Effector memory CD8-positive, alpha-beta T cell (primary cell): ENCODE measurements at places on chromosomes 11 and 22.

DNA sequence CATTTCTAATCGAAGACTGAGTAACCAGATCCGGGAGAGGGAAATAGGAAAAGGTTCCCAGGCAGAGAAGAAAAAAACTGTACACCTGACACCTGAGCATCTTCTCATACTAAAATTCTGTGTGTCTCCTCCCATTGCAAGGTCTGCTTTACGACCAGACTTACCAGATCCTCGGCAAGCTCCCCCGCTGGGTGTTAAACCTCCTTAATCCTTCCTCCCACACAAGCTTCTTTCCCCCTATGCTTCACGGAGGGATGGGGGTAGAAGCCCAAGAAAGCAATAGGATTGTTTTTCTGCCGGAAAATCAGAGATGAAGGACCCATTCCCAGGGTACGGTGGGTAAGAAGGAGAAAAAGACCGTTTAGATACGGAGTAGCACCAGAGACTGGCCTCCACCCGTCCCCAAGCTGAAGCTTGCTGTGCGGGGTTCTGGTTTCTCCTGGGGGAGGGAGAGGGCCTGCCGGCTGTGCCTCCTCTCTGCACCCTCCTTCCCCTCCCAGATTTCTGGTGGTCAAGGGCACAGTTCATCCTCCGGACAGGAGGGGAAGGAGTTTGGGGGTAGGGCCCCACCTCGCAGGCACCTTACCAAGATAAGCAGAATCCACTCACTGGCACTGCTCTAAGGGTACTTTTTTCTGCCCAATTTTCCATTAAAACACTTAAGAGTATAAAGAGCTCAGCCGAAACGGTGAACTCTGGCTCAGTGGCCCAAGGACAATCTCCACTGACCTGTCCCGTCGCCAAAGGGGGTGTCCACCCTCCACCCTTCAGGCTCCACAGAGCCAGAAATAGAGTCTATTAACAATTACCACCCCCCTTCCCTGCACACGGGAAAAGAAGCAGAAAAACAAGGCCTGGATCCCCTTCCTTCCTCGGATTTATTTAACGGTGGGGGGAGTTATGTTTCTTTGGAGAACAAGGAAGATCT is 1.2 kb downstream of the TOB2 start:
- H3K4me3 ChIP-seq, result peak overlapping the region; percentile 99
- no peak for DNase-seq
- peak overlapping the region; percentile 91 for H3K27ac ChIP-seq
- H3K4me1 ChIP-seq, result peaks cover 33% of the 10 kb centered on the region

DNA sequence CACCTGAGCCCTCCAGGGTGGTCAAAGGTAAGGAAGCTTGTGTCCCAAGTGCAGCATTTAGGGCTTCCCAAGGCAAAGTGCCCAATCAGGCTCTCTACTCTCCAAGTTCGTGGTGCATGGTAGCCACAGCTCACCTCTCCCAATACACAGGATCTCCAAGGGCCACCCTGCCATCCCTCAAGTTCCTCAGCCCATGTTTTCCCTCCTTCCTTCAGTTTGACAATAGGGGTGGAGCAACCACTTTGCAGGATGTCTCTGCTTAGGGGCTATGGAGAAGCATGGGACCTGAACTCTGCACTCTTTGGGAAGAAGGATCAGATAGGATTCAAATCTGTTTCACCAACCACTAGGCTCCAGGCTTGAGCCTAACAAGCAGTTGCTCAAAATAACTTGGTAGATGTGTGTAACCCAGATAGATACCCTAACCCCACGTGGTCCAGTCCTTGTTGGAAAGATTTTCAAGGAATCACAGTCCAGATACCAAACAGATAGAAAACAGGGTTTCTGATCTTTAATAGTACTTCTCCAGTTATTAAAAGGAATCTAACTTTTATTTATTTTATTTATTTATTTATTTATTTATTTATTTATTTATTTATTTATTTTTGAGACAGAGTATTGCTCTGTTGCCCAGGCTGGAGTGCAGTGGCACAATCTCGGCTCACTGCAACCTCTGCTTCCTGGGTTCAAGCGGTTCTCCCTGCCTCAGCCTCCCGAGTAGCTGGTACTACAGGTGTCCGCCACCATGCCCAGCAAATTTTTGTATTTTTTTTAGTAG is 248.1 kb downstream of the CTTN start:
- H3K36me3 ChIP-seq, result no peaks in the 10 kb centered on the region
- peaks cover under 1% of the 10 kb centered on the region for H3K4me1 ChIP-seq
- no peak overlapping the region for H3K27ac ChIP-seq
- H3K27me3 ChIP-seq, result peaks cover 37% of the 10 kb centered on the region
- DNase-seq, result no peak
- H3K4me3 ChIP-seq, result no peak overlapping the region

- peak; percentile 55 for DNase-seq
- peaks cover 31% of the 10 kb centered on the region for H3K4me1 ChIP-seq
- peak overlapping the region; percentile 97 for H3K27ac ChIP-seq
Measured at GRCh38 chr22:39144101-39144767, 8.2 kb downstream of the CBX7 start.

DNA sequence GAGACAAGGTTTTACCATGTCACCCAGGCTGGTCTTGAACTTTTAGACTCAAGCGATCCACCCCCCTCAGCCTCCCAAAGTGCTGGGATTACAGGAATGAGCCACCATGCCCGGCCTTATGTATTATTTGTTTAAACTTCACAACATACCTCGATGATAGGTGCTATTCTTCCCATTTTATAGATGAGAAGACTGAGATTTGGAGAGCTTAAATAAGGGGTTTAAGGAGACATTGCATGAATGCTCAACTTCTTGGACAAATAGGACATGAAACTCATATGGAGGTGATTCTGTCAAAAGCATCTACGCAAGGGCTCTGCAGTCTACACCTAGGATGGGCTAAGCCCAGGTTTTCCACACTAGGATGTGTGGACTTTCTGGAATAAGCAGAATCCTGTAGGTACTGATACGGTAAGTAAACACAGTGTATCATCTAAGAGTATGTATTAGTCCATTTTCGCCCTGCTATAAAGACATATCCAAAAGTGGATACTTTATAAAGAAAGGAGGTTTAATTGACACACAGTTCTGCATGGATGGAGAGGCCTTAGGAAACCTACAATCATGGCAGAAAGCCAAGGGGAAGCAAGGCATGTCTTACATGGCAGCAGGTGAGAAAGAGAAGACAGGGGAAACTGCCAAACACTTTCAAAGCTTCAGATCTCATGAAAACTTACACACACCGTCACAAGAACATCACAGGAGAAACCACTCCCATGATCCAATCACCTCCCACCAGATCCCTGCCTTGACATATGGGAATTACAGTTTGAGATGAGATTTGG is 62.8 kb upstream of the CAPRIN1 start:
- H3K27me3 ChIP-seq, result no peaks in the 10 kb centered on the region
- no peaks in the 10 kb centered on the region for H3K36me3 ChIP-seq
- H3K27ac ChIP-seq, result no peak overlapping the region
- no peak overlapping the region for H3K4me3 ChIP-seq
- peaks cover 4% of the 10 kb centered on the region for H3K4me1 ChIP-seq

DNA sequence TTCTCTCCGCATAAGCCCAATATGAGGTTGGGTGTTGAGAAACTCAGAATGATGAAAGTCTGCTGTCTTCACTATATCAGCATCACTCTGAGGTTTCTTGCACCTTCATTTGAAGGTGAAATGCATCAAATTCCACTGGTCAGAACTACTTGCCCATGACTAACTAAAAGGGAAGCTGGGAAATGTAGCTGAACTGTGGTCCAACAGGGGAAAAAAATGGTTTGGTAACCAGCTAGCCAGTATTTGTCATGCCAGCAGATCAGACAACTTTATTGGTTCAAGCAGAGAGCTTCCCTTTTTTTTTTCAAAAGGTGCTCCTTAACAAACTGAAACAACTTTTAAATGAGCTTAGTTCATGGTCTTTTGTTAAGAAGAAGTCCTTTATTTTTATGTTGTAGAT is 14.2 kb upstream of the PIK3C2A start:
- DNase-seq, result no peak
- no peak overlapping the region for H3K4me3 ChIP-seq
- H3K4me1 ChIP-seq, result no peaks in the 10 kb centered on the region

GRCh38 chr11:36743039-36743438 is 145.0 kb upstream of the RAG2 start:
- peaks cover 11% of the 10 kb centered on the region for H3K4me1 ChIP-seq
- H3K27me3 ChIP-seq, result peaks cover 40% of the 10 kb centered on the region
- no peak for DNase-seq
- no peak overlapping the region for H3K4me3 ChIP-seq
